GM06990 (cell line): ENCODE measurements at places on chromosomes 6 and 20.

GRCh38 chr6:109690373-109690736 lies 647 bp downstream of the AK9 start:
- peak; percentile 61 for DNase-seq

DNA sequence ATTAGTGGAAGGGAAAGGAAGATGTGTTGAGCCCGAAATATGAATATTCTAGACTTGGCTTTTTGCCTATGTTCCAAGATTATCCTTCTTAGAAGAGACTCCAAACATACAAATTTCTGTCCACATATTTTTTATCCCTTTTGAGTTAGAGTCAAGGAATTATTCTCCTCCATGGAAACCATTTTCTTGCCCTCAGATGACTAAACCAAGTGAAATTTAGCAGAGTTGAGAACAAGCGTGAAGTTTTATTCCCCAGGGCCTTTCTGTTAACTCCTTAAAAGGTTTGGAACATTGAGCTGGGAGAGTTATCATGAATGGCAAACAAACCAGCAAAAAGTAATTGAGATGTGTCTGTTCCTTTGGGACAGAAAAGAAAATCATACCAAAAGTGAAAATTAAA lies 286.1 kb upstream of the PLCB4 start:
- no peak for DNase-seq

- peak; percentile 74 for DNase-seq
These were observed 26.1 kb downstream of the TTLL2 start for GRCh38 chr6:167350731-167351655.

- DNase-seq: peak; percentile 35
These were observed 27.0 kb upstream of the TFB1M start for GRCh38 chr6:155341130-155341828.

GRCh38 chr20:51959066-51959542 lies 156.8 kb upstream of the SALL4 start:
- no peak for DNase-seq

GRCh38 chr6:10276660-10277287 lies 138.1 kb downstream of the TFAP2A start:
- DNase-seq: no peak

GRCh38 chr6:44084231-44085014 lies 42.8 kb downstream of the MRPL14 start:
- DNase-seq: no peak

DNA sequence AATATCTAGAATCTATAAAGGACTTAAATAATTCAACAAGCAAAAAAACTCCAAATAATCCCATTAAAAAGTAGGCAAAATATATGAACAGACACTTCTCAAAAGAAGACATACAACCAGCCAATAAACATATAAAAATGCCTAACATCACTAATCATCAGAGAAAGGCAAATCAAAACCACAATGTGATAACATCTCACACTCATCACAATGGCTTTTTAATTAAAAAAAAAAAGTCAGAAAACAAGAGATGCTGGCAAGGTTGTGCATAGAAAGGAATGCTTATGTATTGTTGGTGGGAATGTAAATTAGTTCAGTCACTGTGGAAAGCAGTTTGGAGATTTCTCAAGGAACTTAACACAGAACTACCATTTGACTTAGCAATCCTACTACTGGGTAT lies 979.6 kb upstream of the MAP3K7 start:
- DNase-seq: no peak

GRCh38 chr6:44217332-44218143 lies 812 bp downstream of the MYMX start:
- no peak for DNase-seq

DNA sequence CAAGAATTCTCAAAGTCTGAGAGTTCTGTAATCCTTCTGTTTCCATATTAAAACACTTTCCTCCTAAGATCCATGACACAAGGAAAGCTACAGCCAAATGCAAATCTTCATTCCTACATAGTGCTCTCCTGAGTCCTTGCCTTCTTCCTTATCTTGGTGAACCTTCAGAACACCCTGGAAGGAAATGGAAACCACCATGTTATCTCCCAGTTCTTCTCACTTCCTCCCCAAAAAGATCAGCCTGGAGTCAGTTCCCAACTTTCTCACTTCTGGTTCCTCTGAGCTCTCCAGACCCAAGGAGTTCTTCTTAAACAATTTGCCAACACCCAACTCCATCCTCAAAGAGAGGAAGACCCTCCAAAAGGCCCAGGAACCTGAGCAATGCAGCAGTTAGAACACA lies 193.3 kb upstream of the CCN2 start:
- DNase-seq: no peak

DNA sequence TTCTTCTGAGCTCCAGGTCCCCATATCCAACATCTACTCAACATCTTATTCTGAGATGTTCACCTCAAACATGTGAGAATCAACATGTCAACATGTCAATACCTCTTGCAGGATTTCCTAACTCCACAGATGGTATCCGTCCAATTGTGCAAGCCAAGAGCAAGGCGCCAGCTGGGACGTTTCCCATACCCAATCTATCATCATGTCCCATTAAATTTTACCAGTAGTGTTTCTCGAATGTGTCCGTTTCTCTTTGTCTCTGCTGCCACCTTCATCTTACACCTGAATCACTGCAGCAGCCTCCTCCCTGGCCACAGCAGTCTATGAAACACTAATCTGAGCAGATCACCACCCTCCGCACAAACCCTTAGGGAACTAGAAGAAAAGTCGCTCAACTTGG lies 78.0 kb upstream of the RPS6KA2 start:
- no peak for DNase-seq

GRCh38 chr20:8218861-8219260 lies 86.8 kb downstream of the PLCB1 start:
- DNase-seq: no peak
